ENCODE measurements at places on chromosomes 3 and 15. TPM values are rescaled to one million over a fixed set of nuclear protein-coding genes. Genes with fewer than 3 reads are reported as not detected.

LRRN1 gene
- total RNA-seq, result not detected

GOLGA6L7 gene
- total RNA-seq, result not detected

LTK gene
- not detected for total RNA-seq

REC114 gene
- total RNA-seq, result not detected

FAM107A gene
- total RNA-seq, result 2.9 TPM

IFT57 gene
- total RNA-seq, result 25.7 TPM

Measured in dermis blood vessel endothelial cell (primary cell).